Activated B cell treated with CpG ODN at 0.5 μM for 24 hours (primary cell): ENCODE measurements at places on chromosomes 1 and 21.

GRCh38 chr1:95027046-95027445, 45.7 kb downstream of the ALG14 start:
- no peaks in the 10 kb centered on the region for H3K4me1 ChIP-seq
- no peak overlapping the region for H3K4me3 ChIP-seq
- DNase-seq: no peak

- no peaks in the 10 kb centered on the region for H3K36me3 ChIP-seq
- H3K4me1 ChIP-seq: no peaks in the 10 kb centered on the region
- H3K27me3 ChIP-seq: peaks cover 3% of the 10 kb centered on the region
- H3K27ac ChIP-seq: no peak overlapping the region
- no peak for DNase-seq
- H3K4me3 ChIP-seq: no peak overlapping the region
Observed at GRCh38 chr21:33884376-33885171, 31.0 kb downstream of the ATP5PO start.

GRCh38 chr1:187517546-187517945, 688.8 kb downstream of the PLA2G4A start:
- no peak for DNase-seq
- no peaks in the 10 kb centered on the region for H3K36me3 ChIP-seq
- no peaks in the 10 kb centered on the region for H3K4me1 ChIP-seq
- no peaks in the 10 kb centered on the region for H3K27me3 ChIP-seq
- H3K27ac ChIP-seq: no peak overlapping the region

DNA sequence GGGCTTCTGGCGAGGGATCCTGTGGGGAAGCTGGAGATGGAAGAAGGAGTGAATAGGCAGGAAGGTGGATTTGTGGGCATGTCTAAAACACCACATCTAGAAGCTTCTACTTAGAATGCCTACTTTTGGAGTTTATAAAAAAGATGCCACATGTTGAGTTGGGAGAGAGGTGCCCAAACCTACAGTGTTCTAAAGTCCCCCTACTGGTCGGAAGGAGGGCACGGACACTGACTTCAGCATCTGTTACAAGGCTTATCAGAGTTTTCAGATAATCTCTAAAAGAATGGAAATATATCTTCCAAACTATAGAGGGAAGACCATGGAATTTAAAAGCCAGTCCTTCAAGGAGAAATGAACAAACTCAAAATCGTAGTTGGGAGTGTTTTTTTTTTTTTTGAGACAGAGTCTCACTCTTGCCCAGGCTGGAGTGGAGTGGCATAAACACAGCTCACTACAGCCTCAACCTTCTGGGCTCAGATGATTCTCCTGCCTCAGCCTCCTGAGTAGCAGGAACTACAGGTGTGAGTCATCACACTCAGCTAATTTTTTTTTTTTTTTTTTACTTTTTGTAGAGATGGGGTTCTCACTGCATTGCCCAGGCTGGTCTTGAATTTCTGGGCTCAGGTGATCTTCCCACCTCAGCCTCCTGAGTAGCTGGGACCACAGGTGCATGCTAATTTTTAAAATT, 14.8 kb downstream of the IBA57 start:
- no peak for DNase-seq
- H3K36me3 ChIP-seq: peaks cover 12% of the 10 kb centered on the region
- H3K27me3 ChIP-seq: no peaks in the 10 kb centered on the region
- no peak overlapping the region for H3K27ac ChIP-seq
- peaks cover 3% of the 10 kb centered on the region for H3K4me1 ChIP-seq
- H3K4me3 ChIP-seq: no peak overlapping the region

DNA sequence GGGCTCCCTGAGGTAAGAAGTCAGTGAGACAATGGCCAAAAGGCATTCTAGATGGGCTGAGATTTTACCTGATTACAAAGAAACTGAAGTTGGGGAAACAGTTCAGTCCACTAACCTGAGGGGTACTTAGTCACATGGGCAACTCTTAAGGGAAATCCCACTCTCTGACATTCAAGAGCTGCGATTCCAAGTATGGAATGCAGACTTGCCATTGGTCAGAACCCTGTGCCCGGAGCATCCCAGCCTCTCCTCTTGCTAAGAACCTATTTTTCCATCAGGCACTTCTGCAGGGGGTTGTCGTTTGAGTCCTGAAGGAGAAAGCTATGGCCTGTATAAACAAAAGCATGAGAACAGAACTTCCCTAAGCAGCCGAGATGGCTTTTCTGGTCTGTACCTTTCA, 434.9 kb upstream of the DAB1 start:
- no peak overlapping the region for H3K27ac ChIP-seq
- no peak overlapping the region for H3K4me3 ChIP-seq
- no peaks in the 10 kb centered on the region for H3K36me3 ChIP-seq
- no peaks in the 10 kb centered on the region for H3K27me3 ChIP-seq
- DNase-seq: no peak

DNA sequence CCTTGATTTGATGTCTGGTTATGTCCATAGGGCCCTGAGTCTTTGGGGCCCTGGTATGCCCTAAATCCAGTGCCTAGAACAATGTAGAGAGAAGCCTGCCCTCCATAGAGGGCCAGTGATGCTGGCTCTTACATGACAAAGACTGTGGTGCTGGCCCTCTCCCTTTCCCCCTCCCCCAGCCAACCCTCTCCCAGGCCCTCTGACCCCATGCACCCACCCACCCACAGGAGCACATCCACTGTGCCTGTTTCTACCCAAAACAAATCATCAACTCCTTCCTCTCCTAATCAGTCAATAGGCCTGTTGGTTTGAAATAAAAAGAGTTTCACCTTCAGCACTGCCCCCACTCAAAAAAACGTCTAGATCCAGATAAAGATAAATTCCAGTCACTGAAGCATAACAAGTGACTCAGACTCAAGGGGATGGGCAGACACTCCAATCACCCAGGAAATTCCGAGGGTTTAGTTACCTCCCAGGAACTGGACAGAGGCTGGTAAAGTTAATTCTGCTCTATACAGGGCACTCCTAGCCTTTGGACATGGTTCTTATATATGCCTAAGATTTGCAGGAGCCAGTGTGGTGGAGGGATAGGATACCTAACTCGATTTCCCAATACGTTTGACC, 144.8 kb upstream of the VANGL1 start:
- DNase-seq: no peak
- H3K4me3 ChIP-seq: no peak overlapping the region
- H3K27me3 ChIP-seq: no peaks in the 10 kb centered on the region
- H3K36me3 ChIP-seq: no peaks in the 10 kb centered on the region

DNA sequence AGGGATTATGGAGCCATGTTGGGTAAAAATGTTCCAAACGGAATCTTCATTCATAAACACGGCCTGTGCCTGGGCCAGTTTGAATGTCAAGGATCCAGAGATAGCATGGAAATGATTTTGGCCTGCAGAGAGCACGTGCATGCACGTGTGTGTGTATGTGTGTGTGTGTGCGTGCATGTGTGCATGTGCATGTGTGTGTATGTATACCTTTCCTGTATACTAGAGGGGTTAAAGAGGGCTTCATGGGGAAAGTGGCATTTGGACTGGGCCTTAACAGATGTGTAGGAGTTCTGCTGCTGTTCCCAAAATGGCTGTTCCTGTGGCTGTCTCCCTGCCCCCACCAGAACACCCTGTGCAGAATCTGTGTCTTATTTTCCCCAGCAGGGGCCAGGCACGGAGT, 21.7 kb downstream of the TTC39A start:
- H3K27me3 ChIP-seq: no peaks in the 10 kb centered on the region
- no peak overlapping the region for H3K27ac ChIP-seq
- H3K4me1 ChIP-seq: peaks cover 18% of the 10 kb centered on the region
- H3K36me3 ChIP-seq: no peaks in the 10 kb centered on the region
- H3K4me3 ChIP-seq: no peak overlapping the region

GRCh38 chr1:1616045-1616790, 918 bp downstream of the MIB2 start:
- peaks cover 26% of the 10 kb centered on the region for H3K4me1 ChIP-seq
- peak overlapping the region; percentile 80 for H3K4me3 ChIP-seq
- peaks cover 9% of the 10 kb centered on the region for H3K36me3 ChIP-seq
- peak overlapping the region; percentile 50 for H3K27ac ChIP-seq
- no peak for DNase-seq

GRCh38 chr1:43913666-43914360, 19.8 kb upstream of the ARTN start:
- no peaks in the 10 kb centered on the region for H3K27me3 ChIP-seq
- peaks cover 10% of the 10 kb centered on the region for H3K36me3 ChIP-seq
- no peak overlapping the region for H3K4me3 ChIP-seq
- H3K4me1 ChIP-seq: no peaks in the 10 kb centered on the region

GRCh38 chr1:208950206-208950605, 633.3 kb upstream of the CAMK1G start:
- H3K36me3 ChIP-seq: no peaks in the 10 kb centered on the region
- H3K27ac ChIP-seq: no peak overlapping the region
- H3K27me3 ChIP-seq: no peaks in the 10 kb centered on the region
- H3K4me3 ChIP-seq: no peak overlapping the region
- no peaks in the 10 kb centered on the region for H3K4me1 ChIP-seq
- DNase-seq: no peak

DNA sequence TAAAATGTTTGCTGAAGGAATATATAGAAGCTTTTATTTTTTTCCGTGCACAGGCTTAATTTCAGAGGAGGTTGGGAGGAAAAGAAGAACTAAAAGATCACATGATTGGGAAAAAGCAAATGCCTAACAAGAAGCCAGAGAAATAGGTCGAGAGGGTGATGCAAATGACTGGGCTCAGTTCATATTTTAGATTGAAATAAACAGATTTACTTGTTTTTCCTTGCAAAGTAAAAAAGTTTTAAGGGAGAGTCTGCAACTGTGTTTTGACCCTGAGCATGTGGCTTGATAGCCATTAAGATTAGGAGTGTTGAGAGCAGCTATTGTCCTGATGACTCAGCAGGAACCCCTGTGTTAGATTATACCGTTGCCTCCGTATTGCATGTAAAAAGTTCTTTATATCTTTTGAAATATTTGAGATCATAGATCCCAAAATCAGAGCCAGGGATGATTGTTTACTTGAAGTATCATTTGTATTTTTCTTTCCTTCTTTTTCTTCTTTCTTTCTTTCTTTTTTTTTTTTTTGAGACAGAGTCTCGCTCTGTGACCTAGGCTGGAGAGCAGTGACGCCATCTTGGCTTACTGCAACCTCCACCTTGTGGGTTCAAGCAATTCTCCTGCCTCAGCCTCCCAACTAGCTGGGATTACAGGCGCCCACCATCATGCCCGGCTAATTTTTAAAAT, 20.2 kb downstream of the CLIC4 start:
- H3K27me3 ChIP-seq: no peaks in the 10 kb centered on the region
- H3K4me3 ChIP-seq: no peak overlapping the region
- H3K36me3 ChIP-seq: peaks cover 13% of the 10 kb centered on the region
- peak overlapping the region; percentile 54 for H3K27ac ChIP-seq
- peaks cover 39% of the 10 kb centered on the region for H3K4me1 ChIP-seq
- DNase-seq: no peak

DNA sequence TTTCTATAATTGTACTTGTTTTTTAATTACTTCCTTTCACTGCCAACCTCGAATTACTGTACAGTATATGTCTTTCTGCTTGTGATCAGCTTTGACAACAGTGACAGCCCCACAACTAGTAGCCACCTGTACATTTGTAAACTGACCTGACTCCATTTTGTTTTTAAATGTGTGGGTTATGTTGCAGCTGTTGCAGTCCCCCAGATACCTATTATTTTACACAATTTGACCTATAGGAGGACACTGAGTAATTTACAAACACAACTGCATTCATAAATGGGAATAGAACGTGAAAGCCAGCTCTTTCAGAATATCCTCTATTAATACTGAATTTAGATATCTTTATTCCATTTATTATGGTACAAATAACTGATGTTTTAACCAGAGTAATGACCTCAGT, 2.5 kb upstream of the VAMP3 start:
- H3K27ac ChIP-seq: no peak overlapping the region
- peaks cover 10% of the 10 kb centered on the region for H3K36me3 ChIP-seq
- no peak overlapping the region for H3K4me3 ChIP-seq
- H3K4me1 ChIP-seq: peaks cover 28% of the 10 kb centered on the region

GRCh38 chr1:83706354-83706938, 292.5 kb downstream of the TTLL7 start:
- H3K4me3 ChIP-seq: no peak overlapping the region
- no peaks in the 10 kb centered on the region for H3K36me3 ChIP-seq
- H3K4me1 ChIP-seq: no peaks in the 10 kb centered on the region
- H3K27ac ChIP-seq: no peak overlapping the region
- H3K27me3 ChIP-seq: peaks cover 5% of the 10 kb centered on the region

- peaks cover 11% of the 10 kb centered on the region for H3K4me1 ChIP-seq
- no peak overlapping the region for H3K27ac ChIP-seq
- H3K27me3 ChIP-seq: no peaks in the 10 kb centered on the region
- no peaks in the 10 kb centered on the region for H3K36me3 ChIP-seq
- H3K4me3 ChIP-seq: no peak overlapping the region
Observed at GRCh38 chr1:17668624-17669175, 86.4 kb upstream of the ACTL8 start.

DNA sequence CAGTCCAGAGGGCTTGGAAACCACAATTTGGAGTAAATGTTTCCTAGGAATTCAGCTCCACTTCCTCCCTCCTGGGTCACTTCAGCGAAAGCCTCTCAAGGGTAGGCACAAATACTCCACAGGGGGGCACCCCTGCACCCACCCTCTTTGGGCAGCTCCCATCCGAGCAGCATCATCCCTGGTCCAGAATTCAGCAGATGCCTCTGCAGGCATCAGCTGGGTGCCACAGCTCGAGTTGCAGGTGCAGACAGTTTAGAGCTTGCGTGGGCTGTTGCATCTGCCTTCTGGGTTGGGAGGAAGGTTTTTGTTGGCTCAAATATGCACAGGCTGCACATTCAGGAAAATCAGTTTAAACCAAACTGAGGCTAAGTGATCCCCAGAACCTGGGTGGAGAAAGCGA, 25.0 kb downstream of the KANK4 start:
- H3K27ac ChIP-seq: no peak overlapping the region
- DNase-seq: no peak
- peaks cover 18% of the 10 kb centered on the region for H3K27me3 ChIP-seq
- H3K4me3 ChIP-seq: no peak overlapping the region
- no peaks in the 10 kb centered on the region for H3K4me1 ChIP-seq

- H3K4me3 ChIP-seq: no peak overlapping the region
- peaks cover under 1% of the 10 kb centered on the region for H3K27me3 ChIP-seq
- no peak overlapping the region for H3K27ac ChIP-seq
Observed at GRCh38 chr1:211534545-211535291, 42.8 kb upstream of the RD3 start.

DNA sequence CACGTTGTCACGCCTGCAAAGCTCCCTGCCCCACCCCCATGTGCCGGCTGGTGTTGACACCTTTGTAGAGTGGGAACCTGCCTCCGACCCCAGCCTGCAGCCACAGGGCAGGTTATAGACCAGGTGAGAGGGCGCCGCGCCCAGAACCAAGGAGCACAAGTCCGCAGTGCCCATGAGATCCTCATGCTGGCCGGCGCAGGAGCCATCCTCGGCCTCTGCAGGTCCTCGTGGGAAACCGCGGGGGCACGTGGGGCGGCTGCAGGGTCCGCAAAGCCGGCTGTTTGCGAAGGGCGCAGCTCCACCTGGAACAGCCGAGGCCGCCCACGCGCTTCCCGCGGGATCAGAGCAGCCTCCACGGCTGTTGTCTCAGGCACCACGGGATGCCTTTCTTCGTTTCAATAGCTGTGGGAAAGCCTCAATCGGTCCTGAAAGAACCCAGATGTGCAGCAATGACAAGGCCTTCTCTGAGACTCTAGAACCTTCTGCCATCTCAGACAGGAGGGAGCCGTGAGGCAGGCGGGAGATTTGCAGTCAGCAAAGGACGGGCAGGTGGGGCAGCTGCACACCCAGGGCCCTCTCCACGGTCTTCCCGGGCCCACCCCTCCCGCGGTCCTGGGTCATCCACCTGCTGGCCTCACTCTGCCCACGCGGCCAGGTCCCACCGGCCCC, 29.9 kb downstream of the POFUT2 start:
- H3K4me1 ChIP-seq: peaks cover 4% of the 10 kb centered on the region
- H3K4me3 ChIP-seq: no peak overlapping the region
- H3K27ac ChIP-seq: no peak overlapping the region
- peaks cover 8% of the 10 kb centered on the region for H3K27me3 ChIP-seq
